ENCODE measurements at places on chromosomes 12 and 14. TPM values are rescaled to one million over a fixed set of nuclear protein-coding genes. Genes with fewer than 3 reads are reported as not detected.

DNA sequence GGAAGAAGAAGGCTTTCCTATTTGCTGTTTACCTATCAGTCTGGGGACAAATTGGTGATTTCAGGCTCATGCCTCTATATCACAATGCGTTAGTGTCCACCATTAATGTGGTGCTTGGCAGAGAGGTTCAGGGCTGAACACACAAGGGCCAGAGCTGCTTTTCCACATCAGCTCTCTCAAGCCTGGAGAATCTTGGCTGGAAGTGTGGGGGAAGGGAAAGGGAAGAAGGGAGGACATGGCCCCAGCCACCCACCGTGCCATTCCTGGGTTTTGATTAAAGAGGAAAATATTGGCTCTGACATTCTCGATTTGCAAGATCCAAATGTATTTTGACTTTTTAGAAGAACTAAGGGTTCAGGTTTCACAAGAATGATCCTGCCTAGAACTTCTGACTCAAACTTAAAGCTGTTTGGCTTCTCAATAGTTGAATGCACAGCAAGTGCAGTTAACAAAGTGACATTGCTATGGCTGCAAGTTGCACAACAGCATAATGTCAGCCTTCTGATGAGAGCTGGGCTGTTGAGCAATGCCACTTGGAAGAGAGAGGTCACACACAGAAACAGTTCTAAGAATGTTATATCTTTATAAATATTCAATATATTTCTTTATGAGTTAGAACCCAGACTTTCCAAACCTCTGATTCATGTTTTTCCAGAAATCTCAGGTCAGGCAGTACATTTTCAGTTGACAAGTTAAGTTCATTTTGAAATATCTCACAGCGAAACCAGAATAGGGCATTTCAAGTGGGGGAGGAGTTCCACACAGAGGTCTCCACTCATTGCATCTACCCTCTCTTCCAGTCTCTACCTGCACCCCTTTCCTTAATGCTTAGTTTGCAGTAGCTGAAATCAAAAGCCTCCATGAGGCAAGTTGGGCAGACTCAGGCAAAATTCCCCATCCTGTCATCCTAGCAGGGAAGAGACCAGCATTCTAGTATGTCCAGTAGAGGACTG, 25.3 kb downstream of the IGF1 start:
- peak; percentile 40 for DNase-seq

DNA sequence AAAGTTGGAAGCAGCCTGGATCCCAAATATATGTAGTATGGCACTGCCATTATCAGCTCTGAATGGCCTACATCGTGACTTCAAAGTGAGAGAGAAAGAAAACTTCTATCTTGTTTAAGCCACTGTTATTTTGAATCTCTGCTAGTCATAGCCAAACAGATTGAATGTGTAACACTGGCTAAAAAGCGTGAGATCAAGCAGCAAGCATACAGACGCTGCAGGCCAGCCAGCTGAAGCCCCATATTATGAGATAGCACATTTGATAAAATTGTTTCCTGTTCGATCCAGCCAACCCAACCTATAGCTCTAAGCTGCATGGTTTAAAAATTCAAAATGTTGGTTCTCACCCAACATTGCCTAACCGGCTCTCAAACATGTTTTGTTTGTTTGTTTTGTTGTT, 95.0 kb downstream of the DUSP6 start:
- DNase-seq: no peak

DNA sequence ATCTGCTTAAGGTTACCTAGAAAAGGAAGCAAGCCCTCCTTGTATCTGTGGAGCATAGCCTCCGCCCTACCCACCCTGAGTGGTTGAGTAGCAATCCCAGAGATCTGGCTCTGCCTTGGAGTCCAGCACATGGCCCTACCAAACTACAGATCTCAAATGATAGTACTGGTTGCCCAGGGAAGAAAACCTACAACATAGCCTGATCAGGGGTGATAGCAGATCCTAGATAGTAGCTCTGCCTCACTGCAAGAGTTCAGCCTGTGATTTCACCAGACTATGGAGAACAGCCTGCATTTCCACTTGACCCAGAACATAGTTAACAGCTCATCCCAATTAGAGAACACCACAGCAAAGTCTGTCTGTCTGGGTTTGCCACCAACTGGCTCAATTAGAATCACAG, 279.5 kb downstream of the ETNK1 start:
- no peak for DNase-seq

DNA sequence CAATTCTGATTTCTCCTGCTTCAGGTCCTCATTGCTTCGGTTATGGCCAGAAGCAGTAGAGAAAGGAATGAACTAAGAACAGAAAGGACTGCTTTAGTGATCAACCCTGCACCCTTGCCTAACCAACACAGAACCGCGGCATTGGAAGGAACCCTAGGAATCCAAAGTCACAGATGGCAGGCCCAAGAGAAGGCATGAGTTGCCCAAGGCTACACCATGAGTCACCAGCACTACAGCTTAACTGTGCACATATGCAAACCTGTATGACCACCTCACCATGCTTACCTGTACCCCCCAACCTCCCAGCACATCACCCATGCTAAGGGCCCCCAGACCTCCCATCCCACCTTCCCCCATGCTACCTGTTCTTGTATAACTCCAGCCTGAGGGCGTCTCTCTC, 25.9 kb upstream of the BLTP3B start:
- DNase-seq: no peak

- peak; percentile 58 for DNase-seq
These were observed 36.2 kb upstream of the MDM1 start for GRCh38 chr12:68368327-68368726.

DNA sequence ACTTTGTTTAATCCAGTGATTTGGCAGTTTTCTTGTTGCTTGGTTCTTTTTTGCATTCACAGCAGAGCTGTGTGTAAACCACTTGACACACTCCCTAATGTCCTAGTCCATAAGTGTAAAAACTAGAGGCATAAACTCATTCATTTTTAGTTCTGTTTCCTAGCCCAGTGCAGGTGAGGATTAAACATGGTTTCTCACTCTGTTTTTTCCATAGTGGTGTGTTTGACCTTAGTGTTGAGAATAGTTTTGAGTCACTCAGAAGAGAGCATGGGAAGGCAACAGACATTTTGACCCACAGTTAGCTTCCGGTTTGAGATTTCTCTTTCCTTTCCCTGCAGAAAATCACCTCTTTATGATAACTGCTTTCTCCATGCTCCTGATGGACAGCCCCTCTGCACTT, 24.2 kb upstream of the GALNT16 start:
- no peak for DNase-seq

DNA sequence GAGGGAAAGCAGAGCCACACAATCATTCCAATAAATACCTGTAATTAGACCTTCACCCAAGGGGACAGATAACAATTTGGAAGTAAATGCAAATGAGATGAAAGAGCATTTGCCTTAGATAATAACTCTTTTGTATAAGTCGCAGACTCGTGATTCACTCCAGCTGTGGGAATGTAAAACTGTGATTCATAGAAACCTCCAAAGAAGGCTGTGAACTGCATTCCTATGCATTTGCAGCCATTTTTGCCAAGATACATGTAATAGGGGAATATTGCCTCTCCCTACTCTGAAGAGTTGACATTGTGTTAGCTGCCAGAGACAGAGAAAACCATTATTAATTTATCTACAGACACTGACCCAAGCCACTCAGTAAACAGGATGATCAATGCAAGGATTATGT, 181.9 kb upstream of the ARHGAP5 start:
- peak; percentile 63 for DNase-seq

The KRT2 gene
- total RNA-seq: not detected

The NFATC4 gene
- 77.9 TPM for total RNA-seq

The EXOC3L4 gene
- 0.41 TPM for total RNA-seq

All from fibroblast of the aortic adventitia (primary cell).